ENCODE measurements at places on chromosomes 3 and 15. TPM values are rescaled to one million over a fixed set of nuclear protein-coding genes. Genes with fewer than 3 reads are reported as not detected.

The HERC2 gene
- 92.7 TPM for total RNA-seq

The ANO10 gene
- total RNA-seq = 6.9 TPM

The PLA2G4E gene
- not detected for total RNA-seq

The OIP5 gene
- 4.8 TPM for total RNA-seq

The CPEB1 gene
- 2.5 TPM for total RNA-seq

The UBL7 gene
- 80.6 TPM for total RNA-seq

The C3orf22 gene
- not detected for total RNA-seq

The ZNF774 gene
- total RNA-seq = 8.0 TPM

The HIGD1A gene
- 136 TPM for total RNA-seq

The PRR23E gene
- not detected for total RNA-seq

The ZNF501 gene
- 1.5 TPM for total RNA-seq

DNA sequence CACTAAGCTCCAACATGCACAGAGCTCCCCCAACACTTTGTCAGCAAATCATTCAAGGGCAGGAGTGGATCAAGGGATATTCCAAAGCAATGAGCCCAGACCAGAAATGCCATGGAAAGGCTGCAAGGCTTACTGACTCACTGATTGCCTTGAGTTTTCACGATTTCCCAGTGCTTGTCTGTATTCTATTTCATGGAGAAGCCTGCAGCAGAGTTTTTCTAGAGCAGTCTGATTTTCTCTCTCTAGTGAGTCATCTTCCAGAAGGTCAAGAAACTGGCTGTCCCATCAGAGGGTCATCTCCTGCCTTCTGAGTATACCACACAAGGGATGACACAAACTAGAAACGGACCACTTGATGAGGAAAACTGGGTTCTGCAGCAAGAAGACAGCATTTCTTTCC lies 16.5 kb downstream of the LMCD1 start:
- no peak for DNase-seq

- DNase-seq = no peak
Measured at GRCh38 chr15:56964182-56964581, 45.7 kb downstream of the TCF12 start.

- DNase-seq = no peak
Measured at GRCh38 chr3:174776636-174777035, 82.5 kb upstream of the NAALADL2 start.

DNA sequence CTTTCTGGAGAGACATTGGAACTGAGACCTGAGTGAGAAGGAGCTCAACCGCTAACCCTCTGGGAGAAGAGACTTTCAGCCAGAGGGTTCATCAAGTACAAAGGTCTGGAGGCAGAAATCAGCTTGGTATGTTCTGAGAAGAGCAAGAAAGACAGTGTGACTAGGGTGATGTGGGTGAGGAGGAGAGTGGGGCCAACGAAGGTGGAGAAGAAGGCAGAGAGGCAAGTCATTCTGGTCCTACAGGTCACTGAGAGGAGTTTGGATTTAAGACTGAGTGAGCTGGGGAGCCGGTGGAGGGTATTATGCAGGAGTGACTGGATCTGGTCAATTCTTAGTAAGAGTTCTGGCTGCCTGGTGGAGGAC lies 12.2 kb downstream of the XIRP1 start:
- DNase-seq = no peak

GRCh38 chr15:35728219-35728940 lies 182.4 kb upstream of the DPH6 start:
- no peak for DNase-seq

- no peak for DNase-seq
Measured at GRCh38 chr3:171018156-171018935, 8.2 kb downstream of the SLC2A2 start.

DNA sequence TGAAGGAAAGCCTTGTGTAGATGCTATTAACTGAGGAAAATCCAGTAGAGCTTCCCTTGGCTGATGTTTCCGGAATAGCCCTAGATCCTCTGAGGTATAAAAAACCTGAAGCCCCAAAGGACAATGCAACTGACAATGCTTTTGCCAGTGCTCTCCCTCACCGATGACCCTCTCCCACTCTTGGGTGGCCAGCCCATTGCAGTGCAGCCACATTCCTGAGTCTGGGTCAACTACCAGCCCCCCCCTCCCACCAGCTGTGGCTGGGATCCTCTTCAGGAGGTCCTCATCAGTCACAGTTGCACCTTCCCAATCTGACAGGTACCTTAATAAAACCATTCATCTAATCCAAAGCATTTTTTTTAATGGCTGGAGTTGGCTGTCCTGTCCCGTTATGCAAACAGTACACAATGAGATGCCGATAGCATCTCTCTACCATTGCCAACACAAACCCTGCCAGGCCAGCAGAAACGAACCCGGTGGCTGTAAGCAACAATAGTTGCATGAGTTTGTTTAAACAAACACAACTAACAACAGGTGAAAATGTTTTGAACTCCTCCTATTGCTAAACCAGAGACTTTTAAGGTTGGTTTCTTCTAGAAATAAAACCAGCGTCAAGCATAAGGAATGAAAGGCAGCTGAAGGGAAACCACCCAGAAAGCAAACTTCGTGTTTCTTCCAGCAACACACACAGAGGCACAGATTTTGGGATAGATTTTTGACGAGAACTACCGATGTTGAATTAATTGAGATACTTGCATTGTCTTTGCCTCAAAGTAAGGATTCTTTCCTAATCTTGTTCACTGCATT lies 128.3 kb upstream of the ARHGEF3 start:
- no peak for DNase-seq

DNA sequence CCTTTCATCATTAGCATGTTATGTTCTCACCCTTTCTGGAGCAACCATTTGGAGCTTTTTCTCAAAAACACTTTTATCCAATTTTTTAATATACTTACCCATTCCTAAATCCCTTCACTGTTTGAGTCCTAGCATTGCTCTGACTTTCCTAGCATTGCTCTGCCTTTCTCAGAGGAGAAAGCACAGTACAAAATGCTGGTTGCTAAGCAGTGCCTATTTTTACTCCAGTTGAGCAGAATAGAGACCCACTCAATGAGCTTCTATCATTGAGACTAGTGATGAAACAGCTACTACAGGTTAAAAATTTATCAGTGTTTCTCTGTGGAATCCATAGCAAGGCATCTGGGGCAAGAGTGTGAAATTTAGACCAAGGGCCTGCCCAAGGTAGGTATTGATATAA lies 21.8 kb upstream of the IL1RAP start:
- DNase-seq = no peak

DNA sequence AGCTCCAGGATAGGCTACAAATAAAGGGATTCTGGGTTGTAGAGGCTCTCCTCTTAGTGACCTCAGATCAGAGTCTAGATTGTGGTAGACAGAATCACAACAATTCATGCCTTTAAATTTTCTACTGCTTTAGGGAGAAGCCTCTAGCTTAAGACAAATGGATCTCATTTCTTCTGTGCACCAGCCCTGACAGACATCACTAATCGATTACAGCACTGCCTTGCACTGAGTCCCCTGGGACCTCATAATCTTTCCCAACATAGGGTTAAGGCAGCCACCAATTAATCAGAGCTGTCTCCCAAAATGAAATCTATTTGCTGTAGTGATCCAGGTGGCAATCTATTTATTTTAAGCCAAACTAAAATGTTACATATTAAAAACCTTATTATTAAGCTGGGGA lies 436.5 kb upstream of the WNT5A start:
- no peak for DNase-seq

DNA sequence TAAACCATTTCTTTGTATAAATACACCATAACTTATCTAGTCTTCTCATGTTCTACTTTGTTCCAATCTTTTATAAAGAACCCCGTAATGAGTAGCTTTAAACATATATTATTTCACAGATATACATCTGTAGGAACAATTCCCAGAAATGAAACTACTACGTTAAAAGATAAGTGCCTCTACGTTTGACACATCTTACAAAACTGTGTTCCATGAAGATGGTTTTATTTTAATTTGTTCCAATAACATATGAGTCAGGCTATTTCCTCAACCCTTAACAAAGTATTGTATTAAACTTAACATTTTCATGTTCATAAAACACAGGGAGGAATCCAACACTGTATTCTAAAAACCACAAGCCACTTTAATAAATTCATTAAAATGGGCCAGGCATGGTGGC lies 52.9 kb downstream of the TRPM7 start:
- no peak for DNase-seq

GRCh38 chr3:193489949-193490348 lies 64.7 kb downstream of the ATP13A4 start:
- no peak for DNase-seq

DNA sequence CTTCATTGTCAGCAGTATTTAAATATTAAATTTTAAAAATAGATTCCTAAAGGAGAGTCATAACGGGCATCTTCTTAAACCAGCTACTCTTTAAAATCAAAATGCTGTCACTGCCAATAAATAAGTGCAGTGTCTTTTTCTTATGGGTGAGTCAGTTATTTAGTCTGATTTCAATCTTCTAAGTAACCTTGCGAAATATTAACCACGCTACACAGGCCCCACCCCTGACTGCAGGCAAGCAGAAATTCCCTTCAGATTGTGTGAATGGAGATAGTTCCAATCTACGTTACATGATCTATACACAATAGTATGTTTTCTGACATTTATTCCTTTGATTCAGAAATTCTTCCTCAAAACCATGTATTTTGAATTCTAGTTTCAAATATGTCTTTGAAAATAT lies 141.5 kb downstream of the GADL1 start:
- DNase-seq = no peak

GRCh38 chr3:51391566-51392354 lies 675 bp downstream of the RBM15B start:
- no peak for DNase-seq

DNA sequence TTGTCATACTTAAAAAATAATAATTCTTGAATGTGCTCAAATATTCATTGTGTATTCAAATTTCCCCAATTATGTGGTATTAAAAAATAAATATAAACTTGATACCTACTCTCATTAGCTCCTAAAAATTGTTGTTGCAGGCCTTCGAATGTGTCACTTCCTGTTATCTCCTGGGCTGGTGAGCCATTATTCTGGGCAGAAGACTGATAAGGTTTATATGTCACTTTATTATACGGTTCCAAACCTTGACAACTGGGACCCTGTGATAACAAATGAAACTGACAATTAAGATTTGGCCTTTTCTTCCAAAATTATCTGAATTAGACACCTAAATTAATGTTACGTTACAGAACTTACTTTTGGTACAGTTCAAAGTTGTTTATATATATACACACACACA lies 15.0 kb downstream of the CEP152 start:
- DNase-seq = no peak

- DNase-seq = peak; percentile 23
Measured at GRCh38 chr3:187318819-187319616, 27.5 kb upstream of the MASP1 start.

GRCh38 chr3:193688834-193689714 lies 96.1 kb downstream of the OPA1 start:
- DNase-seq = no peak

All from gastrocnemius medialis (tissue), 4 donors.